SK-N-MC (cell line): ENCODE measurements at places on chromosomes 2 and 18.

DNA sequence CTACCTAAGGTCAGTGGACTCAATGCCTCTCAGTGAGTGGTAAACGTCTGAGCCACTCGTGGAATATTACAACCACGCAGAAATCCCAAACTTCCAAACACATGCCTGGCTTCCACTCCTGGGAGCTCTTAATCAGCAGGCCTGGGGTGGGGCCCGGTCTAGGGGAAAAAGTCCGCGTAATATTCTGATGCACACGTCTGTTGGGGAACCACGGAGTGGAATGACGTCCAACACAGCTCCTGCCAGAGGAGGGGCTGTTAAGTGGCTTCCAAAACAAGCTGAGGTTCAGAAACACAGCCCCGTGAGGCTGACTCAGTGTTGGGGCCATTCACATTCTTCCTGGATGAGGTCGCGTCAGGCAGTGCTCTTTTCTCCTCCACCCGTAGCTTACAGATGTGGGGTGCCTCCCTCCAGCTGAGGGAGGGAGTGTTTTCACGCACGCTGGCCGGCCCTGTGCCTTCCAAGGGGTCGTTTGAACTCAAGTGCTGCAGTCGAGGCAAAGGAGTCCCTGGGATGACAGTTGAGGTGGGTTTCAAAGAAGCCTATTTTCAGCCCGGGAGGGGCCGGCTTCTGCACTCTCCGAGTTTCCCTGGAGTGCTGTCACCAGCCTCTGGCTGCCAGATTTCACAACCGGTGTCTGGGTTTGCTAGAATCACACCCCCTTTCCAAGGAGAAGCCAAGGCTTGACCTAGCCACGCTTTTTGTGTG lies 73.1 kb downstream of the ACKR3 start:
- DNase-seq = no peak

GRCh38 chr2:160826496-160826895 lies 332.9 kb upstream of the RBMS1 start:
- no peak for DNase-seq

GRCh38 chr2:59578349-59578748 lies 975.1 kb downstream of the BCL11A start:
- DNase-seq = no peak

- DNase-seq = no peak
These were observed 9.9 kb upstream of the CTLA4 start for GRCh38 chr2:203857656-203858055.
